ENCODE measurements at places on chromosomes 2 and 18.

DNA sequence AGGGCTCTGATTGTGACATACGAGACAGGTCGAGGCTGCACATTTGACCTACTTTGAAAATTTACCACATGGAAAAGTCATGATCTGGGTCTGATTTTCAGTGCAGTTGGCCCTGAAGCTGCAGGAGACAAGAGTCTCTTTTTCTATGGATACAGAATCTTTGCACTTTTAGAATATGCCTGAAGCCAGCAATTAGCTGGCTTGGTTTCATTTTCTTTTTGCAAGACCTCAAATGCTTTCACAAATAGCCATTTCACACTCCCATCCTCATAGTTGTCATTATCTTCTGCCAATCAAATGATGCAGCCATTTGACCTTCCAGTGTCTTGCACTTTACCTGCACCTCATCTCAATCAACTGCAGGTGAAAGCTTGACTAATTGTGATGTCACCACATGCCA is 59.0 kb downstream of the GPR39 start:
- no peak for DNase-seq

- no peak for DNase-seq
Observed at GRCh38 chr2:27059141-27059820, 7.8 kb downstream of the AGBL5 start.

- DNase-seq, result no peak
Observed at GRCh38 chr2:224802407-224802806, 86.2 kb upstream of the CCDC195 start.

GRCh38 chr2:217047209-217047608 is 187.3 kb upstream of the TNP1 start:
- no peak for DNase-seq

DNA sequence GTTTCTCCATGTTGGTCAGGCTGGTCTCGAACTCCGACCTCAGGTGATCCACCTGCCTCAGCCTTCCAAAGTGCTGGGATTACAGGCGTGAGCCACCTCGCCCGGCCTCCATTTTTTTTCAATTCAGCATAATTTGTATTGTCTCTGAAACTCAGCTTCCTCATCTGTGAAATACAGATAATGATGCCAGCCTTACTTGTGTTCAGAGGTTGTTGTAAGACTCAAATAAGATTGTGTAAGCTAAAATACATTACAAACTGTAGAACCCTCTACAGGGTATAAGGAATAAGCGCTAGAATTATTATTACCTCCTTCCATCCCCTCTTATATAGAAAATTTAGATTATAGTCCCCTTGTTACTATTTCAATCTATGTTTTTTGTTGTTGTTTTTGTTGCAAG is 24.8 kb upstream of the STARD7 start:
- no peak for DNase-seq

DNA sequence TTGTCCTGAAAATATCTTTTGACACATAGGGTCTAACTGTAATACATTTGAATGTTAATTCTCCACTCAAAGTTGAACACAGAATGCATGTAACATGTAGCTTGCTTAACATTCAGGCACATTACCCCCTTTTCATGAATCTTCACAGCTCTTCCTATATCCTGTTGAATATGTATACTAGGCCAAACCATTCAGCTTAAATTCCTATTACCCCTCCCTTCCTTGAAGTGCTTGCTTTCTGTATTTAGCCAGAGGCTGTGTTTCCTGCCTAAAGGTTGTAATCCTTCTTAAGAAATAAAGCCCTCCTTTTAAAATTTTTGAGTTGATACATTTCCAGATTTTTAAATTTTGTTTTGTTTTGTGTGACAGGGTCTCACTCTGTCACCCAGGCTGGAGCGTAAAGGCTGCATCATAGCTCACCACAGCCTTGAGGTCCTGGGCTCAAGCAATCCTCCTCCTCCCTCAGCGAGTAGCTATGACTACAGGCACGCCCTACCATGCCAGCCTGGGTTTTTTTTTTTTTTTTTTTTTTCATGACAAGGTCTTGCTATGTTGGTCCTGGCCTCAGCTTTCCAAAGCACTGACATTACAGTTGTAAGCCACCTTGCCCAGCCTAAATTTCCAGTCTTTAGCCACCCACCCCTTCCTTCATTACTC is 357.6 kb downstream of the DSC3 start:
- no peak for DNase-seq

DNA sequence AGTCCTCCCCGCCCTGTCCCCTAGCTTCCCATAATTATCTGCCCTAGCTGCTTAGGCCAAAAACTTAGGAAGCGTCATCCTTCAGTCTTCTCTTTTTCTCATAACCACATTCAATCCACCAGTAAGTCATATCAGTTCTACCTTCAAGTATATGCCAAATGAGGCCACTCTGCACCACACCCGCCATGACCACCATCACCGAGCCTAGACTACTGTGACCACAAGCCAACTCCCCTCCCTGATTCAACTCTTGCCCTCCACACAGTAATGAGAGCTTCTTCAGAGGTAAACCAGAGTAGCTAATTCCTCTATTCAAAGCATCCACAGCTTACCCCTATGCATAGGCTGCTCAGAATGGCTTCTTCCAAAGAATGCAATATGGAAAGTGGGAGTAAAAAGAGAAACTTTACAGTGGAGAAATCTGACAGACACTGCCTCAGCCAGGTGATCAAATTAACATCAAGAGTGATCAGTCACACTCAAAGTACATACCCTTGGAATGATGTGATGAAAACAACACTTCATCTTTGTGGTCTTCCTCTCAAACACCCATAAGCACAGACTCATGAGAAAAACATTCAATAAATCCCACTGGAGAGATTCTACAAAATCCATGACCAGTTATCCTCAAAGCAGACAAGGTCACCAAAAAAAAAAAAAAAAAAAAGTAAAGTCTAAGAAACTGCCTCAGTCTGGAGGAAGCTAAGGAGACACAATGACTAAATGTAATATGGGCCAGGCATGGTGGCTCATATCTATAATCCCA is 17.7 kb downstream of the MBOAT2 start:
- DNase-seq, result no peak

- DNase-seq, result no peak
Observed at GRCh38 chr2:36964496-36965058, 1.8 kb downstream of the STRN start.

GRCh38 chr2:9089831-9090230 is 86.3 kb upstream of the MBOAT2 start:
- no peak for DNase-seq

DNA sequence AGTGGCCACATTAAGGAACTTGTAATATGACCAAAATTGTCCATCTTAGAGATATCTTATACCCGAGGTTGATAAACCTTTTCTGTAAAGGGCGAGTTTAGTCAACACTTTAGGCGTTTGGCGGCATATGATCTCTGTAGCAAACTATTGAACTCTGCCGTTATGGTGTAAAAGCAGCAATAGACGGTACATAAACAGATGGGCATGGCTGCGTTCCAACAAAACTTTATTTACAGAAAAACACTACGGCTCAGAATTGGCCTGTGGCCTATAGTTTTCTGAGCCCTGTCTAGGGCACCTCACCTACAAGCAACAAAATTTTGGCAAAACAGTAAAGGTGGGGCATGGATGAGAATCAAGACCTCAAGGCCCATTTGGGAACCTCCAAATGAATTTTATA is 121.9 kb upstream of the HAAO start:
- DNase-seq, result no peak

- no peak for DNase-seq
Observed at GRCh38 chr2:120502357-120502756, 156.4 kb downstream of the INHBB start.

DNA sequence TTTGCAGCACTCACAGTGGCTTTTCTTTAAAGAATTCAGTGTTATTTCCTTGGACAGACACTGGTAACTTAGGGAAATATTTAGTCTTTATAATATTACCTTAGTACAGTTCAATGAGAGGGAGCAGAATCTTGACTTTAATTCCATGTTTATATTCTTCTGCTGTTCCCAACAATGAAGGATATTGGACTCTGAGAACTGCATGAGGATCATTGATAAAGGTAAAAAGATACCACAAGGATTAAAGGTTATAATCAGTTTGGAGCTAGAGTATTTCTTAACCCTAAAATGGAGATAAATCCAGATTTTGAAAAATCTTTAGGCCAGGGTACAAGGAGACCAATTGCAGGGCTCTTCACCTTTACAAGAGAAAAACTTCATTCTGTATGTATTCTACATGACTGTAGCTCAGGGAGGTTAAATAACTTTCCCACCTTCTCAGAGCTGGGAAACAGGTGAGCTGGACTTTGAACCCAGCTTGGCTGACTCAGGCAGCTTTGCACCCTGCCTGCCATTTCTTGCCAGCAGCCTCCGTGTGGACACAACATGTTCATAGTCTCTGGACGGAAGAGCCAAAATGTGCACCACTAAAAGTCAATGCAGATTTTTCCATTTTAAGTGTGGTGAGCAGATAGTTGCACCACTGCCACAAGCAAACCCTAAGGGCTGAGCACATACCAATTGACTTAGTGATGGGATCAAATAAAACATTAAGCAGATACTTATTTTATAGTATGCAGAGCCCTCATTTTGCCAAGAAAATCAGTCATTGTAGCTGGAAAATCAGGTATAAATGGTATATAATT is 26.7 kb downstream of the UPP2 start:
- no peak for DNase-seq

DNA sequence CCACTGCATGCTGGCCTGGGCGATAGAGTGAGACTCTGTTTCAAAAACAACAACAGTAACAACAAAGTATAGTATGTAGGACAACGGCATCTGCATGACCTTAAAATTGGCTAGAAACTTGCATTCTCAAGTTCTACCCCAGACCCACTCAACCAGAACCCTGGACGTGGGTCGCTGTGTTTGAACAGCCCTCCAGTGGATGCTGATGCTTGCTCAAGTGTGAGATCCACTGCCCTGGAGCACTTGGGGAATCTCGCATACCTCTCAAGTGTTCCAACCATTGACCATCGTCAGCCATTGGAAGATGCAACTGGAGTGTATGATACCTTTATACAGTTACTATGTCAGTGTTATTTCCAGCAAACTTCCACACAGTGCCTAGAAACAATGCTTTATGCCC is 435.9 kb downstream of the DCDC2C start:
- DNase-seq, result no peak

GRCh38 chr2:128162266-128162665 is 71.3 kb downstream of the UGGT1 start:
- DNase-seq, result no peak

DNA sequence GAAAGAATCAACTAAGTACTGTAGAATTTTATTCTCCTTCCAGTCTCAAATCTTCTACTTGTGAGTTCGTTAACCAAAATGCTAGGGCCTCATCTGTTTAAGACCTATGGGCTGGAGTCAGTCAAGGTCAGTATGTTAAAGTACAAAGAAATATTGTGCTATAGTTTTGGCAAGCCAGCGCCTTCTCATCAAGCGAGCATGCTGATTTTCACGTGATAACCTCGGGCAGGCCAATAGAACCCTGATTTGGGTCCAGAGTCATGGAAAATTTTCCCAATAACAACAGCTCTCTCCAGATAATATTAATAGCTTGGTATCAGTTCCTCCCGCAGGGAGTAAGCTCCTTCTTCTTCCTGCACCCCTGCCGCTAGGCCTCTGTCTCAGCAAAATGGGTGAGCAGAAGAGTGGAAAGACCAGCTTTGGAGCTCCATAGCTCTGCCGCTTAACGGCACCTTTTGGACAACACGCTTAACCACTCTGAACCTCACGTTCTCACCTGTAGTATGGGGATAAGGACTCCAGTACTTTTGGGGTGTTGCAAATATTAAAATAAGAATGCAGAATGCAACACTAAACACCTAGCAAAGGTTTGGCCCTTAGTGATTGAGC is 11.7 kb downstream of the CABLES1 start:
- no peak for DNase-seq
